ENCODE measurements at places on chromosomes 3 and 15. TPM values are rescaled to one million over a fixed set of nuclear protein-coding genes. Genes with fewer than 3 reads are reported as not detected.

The RLBP1 gene
- not detected for total RNA-seq

The VPS8 gene
- total RNA-seq = 47.6 TPM

The GP5 gene
- 1.3 TPM for total RNA-seq

The WDR93 gene
- total RNA-seq = not detected

All from activated CD8-positive, alpha-beta T cell treated with anti-CD3 and anti-CD28 coated beads, Interleukin-2, amount 10 ng/mL, durations not matched to agents 7 days and 5 days (primary cell).